ENCODE measurements at places on chromosomes 12 and 14.

GRCh38 chr12:52267266-52267665 is 7.2 kb upstream of the KRT86 start:
- no peak for DNase-seq

GRCh38 chr14:21612324-21612723 is 22.4 kb downstream of the OR10G2 start:
- DNase-seq = peak; percentile 13

DNA sequence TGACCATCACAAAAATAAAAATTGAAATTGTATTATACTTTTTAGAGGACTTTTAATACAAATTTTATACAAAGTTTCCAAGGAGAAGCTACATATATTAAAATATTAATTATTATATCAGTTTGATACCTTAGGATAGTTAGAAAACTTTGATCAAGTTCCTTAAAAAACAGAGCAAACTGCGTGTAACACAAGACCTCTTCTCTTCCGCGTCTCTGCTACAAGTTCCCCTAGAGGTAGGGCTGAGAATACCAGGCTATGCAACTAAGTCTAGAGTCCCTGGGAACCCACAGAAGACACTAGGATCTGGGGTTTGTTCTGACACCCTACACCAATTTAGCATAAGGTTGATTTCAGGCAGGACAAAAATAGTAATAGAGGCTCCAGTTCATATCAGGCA is 319.0 kb downstream of the FOXG1 start:
- DNase-seq = no peak

GRCh38 chr14:32940066-32940651 is 1.5 kb downstream of the NPAS3 start:
- peak; percentile 81 for DNase-seq

GRCh38 chr14:54796961-54797360 is 105.7 kb downstream of the GCH1 start:
- peak; percentile 60 for DNase-seq

GRCh38 chr12:62328296-62328921 is 68.2 kb downstream of the USP15 start:
- no peak for DNase-seq

GRCh38 chr12:785706-786105 is 33.3 kb downstream of the WNK1 start:
- no peak for DNase-seq

DNA sequence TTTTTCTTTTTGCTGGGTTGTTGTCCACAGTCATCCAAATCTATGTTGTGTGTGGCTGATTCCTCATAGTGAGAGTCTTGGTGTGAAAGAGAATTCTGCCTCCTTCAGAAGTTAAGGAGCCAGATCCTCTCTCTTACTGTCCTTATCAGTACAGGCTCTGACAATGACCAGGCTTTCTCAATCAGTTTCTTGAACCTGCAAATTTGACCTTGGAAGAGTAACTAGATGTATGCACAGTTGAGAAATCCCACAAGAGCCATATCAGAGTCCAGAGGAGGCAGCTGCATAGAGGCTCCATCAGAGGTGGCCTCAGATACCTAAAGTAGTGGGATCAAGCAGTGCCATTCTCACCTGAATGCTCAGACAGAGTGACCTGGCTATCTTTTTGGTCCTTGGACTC is 5.5 kb upstream of the GALC start:
- DNase-seq = no peak

DNA sequence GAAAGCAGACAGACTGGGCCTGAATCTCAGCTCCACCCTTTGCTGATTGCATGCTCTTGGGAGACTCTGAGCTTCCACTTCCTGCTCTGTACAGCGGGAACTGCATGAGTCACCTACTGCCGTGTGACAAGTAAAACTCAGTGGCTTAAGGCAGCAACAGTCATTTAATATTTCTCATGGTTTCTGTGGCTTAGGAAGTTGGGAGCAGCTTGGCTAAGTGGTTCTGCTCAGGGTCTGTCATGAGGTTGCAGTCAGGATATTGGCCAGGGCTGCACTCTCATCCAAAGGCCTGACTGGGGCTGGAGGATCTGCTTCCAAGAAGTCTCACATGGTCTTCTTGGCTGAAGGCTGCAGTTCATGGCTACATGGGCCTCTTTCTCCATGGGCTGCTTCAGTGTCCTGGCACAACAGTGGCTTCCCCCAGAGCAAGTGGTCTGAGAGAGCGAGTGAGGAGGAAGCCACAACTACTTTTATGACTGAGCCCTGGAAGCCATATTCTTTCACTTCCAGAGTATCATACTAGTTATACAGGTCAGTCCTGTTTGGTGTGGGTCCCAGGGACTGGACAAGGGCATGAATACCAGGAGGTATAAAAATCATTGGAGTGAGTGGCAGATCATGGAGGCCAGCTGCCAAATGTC is 49.7 kb downstream of the FAM222A start:
- peak; percentile 79 for DNase-seq

DNA sequence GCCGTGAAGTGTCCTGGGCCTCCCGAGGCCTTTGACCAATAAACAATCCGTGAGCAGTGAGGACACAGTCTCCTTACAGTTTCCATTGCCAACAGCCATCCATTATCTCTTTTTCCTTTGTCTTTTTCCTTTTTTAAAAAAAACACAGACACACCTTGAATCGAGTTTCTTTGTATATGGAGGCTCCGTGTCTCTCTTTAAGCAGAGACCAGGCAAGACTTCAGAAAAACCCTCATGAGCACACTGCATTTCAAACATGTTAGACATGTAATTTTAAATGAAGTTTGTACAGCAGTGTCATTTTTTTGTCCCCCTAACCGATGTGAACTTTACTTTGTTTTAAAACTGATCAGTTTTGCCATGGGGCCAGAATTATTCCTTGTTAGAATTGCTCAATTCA is 111.1 kb downstream of the SPTSSA start:
- no peak for DNase-seq

- DNase-seq = no peak
Measured at GRCh38 chr12:76922866-76923265, 44.0 kb upstream of the CSRP2 start.

- DNase-seq = no peak
Measured at GRCh38 chr14:84129007-84129406, 1400.9 kb upstream of the FLRT2 start.

DNA sequence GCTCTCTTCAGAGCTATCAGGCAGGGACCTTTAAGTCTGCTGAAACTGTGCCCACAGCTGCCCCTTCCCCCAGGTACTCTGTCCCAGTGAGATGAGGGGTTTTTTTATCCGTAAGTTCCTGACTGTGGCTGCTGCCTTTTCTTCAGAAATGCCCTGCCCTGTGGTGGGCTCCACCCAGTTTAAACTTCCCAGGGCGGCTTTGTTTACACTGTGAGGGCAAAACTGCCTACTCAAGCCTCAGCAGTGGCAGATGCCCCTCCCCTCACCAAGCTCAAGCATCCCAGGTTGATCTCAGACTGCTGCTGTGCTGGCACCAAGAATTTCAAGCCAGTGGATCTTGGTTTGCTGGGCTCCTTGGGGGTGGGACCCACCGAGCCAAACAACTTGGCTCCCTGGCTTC is 46.9 kb upstream of the SLC16A7 start:
- no peak for DNase-seq

- no peak for DNase-seq
Measured at GRCh38 chr14:49923442-49923841, 30.6 kb downstream of the ARF6 start.

GRCh38 chr14:54715239-54715638 is 148.3 kb downstream of the SAMD4A start:
- peak; percentile 28 for DNase-seq

- DNase-seq = peak; percentile 27
Measured at GRCh38 chr12:6363330-6364043, 11.9 kb downstream of the SCNN1A start.

DNA sequence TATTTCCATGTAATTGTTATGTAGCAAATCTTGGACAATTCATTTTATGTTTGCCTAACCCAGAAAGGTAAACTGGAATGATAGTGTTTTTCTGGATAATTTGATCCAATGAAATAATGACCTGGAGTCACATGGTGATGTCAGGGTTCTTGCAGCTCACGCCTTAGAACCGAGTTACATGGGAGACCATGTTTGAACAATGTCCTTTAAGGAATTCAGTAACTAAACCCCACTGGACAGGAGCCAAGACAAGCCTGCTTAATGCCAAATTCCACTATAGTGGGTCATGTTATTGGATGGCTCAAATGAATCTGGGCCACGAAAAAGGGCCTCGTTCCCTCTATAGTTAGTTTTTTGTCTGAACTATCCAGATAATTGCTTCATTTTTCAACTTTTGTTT is 255.8 kb upstream of the HMGA2 start:
- peak; percentile 59 for DNase-seq

DNA sequence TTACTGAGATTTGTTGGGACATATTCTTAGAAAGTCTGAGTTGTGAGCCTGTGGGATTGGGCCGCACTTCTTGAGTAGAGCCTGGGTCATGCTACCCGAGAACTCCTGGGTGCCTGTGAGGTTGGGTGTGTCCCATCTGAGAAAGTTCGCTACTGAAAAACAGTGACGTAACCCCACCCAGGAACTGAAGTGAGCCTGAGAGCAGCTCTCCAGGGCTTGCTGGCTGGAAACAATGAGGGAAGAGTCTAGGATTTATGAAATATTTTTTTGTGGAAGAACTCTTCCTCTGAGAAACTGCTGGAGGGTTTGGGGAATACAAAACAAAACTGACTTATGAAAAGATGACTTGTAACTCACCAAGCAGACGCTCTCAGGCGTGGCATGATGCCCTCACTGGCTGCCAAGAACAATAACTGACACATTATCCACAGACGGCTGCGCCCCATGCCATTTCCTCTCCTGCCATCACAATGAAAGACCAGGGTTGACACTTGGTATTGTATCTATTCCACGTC is 69.2 kb downstream of the RASSF3 start:
- DNase-seq = peak; percentile 94

DNA sequence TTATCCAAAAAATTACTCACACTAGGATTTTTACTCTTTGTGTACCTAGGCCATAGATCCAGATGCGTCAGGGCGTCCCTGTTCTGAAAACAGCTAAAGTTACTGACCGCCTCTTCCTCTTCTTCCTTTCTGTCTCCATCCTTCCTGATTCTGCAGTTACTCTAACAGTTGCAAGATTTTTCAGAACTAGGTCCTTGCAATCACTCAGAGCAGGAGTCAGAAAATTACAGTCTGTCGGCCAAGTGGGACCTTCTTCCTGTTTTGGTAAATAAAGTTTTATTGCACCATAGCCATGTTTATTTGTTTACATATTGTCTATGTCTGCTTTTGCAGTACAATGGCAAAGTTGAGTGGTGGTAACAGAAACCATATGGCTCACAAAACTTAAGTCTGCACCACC is 25.6 kb upstream of the FGF6 start:
- no peak for DNase-seq

DNA sequence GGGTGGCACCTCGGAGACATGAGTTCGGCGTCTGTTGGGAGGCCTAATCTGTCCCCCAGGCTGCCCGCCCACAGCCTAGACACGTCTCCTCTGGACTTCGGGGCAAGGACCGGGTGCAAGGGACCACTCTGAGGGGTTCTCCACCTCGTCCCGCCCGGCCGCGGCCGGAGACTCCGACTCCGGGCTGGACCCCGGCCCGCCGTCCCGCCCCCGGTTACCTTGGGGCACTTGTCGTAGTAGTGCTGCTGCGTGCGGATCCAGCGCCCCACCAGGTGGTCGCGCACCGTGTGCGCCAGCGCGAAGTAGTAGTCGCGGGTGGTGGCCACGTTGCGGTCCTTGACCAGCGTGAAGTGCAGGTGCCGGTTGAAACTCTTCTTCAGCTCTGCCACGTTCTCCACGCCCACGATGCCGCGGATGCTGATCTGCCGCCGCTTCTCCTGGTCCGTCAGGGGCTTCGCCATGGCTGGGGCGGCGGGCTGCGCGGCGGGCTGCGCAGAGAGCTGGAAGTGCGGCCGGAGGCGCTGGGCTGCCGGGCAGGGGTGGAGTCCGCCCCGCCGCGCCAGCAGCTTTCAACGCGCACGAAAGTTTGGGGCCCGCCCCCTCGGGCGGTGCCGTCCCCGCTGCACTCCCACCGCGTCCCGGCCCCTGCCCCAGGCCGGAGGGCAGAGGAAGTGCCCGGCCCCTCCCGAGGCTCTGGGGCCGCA is at the start of gene PYGL:
Gene PYGL, minus strand, starts transcription at position 541 of the 704 bp plus-strand sequence. Its CDS starts 80 bp downstream, at position 461.
- DNase-seq = peak; percentile 87
